Stimulated activated CD8-positive, alpha-beta memory T cell treated with anti-CD3 and anti-CD28 coated beads, Interleukin-15, amount 100 ng/mL, for 1 hour (primary cell): ENCODE measurements at places on chromosomes 3 and 15.

DNA sequence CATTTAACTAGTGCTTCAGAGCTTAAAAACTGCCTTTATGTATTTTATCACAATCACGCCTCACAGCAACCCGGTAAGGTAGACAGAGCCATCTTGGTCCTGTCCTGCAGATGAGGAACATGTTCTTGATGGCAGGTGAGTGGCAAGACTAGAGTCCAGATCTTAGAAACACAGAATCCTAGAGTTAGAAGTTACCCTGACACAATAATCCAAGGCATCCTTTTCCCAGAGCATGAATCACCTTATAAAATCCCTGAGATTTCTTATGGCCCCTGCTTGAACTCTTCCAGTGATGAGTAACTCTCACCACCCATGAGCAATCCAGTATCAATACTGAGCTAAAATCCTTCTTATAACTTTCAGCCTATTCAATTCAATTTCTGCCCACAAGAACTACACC, 16.9 kb downstream of the POPDC2 start:
- no peak for DNase-seq

GRCh38 chr15:33137101-33137500, 57.4 kb downstream of the FMN1 start:
- no peak for DNase-seq

DNA sequence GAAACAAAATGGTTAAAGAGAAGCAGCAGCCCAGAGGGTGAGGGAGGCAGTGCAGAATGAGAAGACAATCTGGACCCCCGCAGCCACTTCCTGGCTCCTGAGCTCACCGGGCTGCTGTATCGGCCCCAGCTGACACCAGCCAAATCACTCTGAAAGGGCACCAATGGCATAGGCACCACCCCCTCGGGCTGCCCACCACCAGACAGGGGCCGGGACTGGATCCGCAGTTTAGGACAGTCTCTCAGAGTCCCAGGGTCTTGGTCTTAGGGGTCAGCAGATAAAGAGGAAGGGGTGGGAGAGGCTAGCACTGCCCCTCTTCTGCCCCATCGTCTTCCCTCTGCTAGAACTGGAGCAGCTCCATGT, 17.9 kb upstream of the EHD4 start:
- DNase-seq: no peak

DNA sequence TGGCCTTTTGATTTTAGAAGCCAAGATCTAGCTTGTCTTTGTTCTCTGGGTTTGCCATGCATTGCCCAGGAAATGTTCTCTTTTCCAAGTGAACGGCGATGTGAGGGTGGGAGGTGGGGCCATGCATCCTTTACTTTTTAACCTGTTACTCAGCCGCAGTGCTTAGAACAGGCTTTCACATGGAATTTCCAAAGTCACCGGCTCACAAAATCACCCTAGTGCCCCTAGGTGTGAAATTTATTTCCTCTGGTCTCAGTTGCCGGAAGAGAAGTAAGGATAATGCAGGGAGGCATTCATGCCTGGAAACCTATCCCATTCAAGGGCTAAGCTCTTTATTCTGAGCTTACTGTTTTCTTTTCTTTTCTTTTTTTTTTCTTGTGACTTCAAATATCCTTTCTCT, 93.2 kb downstream of the CACNA2D3 start:
- no peak for DNase-seq

GRCh38 chr3:158936530-158937113, 134.8 kb downstream of the MFSD1 start:
- no peak for DNase-seq
